ENCODE measurements at places on chromosomes 1 and 21.

- no peak for DNase-seq
Observed at GRCh38 chr1:7253118-7253480, 467.8 kb downstream of the CAMTA1 start.

DNA sequence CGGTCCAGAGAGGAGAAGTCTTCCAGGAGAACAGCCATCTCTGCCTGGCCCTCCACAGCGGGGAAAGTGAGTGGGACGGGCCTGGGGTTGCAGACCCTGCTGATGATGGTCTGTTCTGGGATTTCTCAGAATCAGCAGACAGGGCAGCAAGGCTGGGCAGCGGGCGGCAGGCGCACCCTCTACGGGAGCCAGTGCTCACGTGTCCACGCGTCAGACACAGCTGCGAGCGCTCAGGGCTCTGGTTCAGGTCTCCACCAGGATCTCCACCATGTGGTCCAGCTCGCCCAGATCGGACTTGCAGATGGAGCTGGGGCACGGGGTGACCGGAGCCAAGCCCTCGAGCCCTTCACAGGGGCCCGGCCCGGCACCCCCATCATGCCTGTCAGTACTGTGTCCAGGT is 5.5 kb downstream of the CLCA4 start:
- DNase-seq, result no peak

GRCh38 chr21:33028287-33028670 is 2.5 kb downstream of the OLIG2 start:
- DNase-seq, result no peak

DNA sequence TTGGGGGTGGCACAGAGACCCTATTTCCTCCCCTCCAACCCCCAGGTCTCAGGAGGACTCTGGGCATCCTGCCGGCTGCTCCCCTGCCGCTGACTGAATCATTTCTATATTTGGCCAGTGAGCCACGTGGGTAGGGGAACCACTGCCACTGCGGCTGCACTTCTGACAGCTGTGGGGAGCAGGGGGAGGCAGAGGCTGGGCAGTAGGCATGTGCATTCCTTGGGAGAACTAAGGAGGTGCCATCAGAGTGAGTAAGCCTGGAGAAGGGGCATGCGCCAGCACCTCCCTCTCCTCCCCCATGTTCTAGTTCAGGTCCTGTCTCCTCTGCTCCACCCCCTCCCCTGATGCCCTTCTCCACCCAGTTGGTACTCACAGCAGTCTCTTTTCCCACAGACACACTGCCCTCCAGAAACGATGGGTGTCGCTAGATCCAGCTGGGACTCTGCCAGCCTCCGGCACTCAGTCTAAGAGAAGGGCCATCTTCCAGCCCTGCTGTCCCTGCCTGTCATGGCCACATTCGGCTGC is 12.0 kb downstream of the PPFIA4 start:
- DNase-seq, result no peak

GRCh38 chr1:97726386-97726785 is 194.4 kb downstream of the DPYD start:
- DNase-seq, result no peak

- DNase-seq, result no peak
Observed at GRCh38 chr1:88935522-88936222, 44.3 kb upstream of the GTF2B start.

- DNase-seq, result no peak
Observed at GRCh38 chr21:32163386-32163785, 115.5 kb downstream of the MIS18A start.

- peak; percentile 93 for DNase-seq
Observed at GRCh38 chr1:42958488-42959319, at the start of gene SLC2A1. Gene SLC2A1, minus strand, starts transcription at chr1:42958868. Its CDS starts 217 bp downstream, at chr1:42958651.

DNA sequence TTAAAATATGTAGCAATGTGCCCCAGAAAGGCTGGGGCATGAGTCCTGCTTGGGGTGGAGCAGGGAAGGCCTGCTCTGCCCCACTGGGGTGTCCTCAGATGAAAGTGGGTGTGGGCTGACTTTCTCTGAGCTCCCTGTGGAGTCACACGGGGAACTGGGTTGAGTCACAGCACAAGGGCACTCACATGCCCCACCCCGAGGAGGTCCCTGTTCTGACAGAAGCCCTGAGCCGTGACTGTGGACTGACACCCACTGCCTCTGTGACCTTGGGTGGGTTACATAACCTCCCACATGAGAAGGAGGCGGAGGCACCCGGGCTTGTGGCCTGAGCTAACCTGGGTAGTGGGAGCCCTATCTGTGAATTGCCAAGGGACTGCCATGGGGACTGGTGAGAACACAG is 52.5 kb upstream of the TINAGL1 start:
- DNase-seq, result no peak

- no peak for DNase-seq
Observed at GRCh38 chr1:206829282-206829681, 36.1 kb upstream of the IL20 start.

GRCh38 chr1:224700918-224701531 is 84.9 kb downstream of the CNIH3 start:
- no peak for DNase-seq

DNA sequence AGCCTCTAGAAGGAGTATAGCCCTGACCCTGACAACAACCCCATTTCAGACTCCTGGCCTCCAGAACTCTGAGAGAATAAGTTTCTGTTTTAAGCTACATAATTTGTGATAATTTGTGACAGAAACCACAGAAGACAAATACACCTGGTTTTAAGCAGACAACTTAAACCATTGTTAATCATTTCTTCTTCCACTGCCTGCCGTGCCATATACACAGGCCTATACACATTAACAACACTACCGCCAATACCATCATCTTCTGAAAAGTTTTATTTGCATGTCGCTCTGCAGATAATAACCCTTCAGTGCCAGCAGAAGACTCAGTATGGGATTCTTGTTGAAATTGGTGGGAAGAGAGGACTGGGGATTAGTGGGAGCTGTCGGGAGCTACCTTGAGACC is 39.9 kb upstream of the KRTAP19-8 start:
- DNase-seq, result no peak

- DNase-seq, result no peak
Observed at GRCh38 chr1:157132616-157133167, 5.5 kb downstream of the ETV3 start.

DNA sequence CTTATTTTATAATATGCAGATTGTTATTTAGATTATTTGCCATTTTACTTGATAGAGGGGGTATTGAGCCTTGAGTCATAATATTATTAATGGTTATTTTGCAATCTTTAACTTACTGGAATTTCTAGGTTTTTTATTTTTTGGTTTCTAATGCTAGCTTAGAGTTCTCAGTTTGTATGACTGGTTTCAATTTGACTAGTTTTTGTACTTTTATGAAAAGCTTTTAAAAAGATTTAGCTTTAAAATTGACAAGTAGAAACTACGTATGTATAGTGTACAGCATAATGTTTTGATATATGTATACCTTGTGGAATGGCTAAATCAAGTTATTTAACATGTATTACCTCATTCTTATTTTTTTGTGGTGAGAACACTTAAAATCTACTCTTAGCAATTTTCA is 41.5 kb downstream of the CEP350 start:
- DNase-seq, result no peak

DNA sequence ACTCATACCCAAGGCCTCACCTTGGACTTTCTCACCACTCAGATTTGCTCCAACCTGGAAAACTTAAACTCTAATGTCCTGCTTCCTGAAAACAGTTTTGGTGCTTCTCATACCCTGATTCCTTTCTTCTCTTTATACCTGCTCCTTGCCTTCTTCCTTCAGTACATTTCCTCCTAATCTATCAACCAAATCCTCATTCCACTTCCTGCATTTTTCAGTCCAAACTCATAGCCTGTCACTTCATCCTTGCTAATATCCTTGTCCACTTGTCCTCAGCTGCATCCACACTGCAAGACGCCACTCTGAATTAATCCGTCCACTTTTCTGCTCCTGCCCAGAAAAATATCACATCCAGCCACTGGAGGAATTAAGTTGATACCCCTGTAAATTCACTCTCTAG is 25.9 kb downstream of the PPP1R15B start:
- DNase-seq, result no peak

DNA sequence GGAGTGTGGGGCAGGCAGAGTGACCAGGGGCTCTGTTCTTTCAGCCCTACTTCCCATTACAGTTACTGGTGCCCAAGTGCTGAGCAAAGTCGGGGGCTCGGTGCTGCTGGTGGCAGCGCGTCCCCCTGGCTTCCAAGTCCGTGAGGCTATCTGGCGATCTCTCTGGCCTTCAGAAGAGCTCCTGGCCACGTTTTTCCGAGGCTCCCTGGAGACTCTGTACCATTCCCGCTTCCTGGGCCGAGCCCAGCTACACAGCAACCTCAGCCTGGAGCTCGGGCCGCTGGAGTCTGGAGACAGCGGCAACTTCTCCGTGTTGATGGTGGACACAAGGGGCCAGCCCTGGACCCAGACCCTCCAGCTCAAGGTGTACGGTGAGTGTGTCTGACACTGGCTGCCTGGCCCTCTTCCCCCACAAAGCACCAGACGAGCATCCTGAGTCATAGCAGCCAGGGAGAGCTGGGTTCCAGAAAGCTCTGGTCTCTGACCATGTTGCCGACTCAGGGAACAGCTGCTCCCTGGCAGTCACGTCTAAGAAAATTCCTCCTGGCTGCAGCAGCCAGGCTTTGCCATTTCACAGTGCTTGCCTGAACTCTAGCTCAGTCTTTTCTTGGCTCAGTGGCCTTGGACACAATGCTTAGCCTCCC is 3.3 kb downstream of the SLAMF8 start:
- no peak for DNase-seq

DNA sequence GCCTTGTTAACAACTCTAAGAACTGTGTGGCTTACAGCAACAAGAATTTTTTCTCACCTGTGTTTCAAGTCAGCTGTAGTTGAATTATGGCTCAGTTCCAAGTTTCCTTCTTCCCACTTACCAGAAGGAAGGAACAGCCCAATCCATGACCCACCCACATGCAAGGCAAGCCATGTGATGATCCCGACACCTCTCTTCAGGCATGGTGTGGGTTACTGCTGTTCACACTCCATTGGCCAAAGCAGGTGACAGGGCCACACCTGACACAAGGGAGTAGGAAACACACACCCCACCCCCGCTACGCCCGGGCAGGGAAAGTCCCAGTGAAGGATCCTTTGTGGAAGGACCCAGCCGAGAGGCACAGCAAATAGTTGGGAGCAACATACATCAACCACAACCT is 36.3 kb downstream of the KCNJ15 start:
- DNase-seq, result no peak

DNA sequence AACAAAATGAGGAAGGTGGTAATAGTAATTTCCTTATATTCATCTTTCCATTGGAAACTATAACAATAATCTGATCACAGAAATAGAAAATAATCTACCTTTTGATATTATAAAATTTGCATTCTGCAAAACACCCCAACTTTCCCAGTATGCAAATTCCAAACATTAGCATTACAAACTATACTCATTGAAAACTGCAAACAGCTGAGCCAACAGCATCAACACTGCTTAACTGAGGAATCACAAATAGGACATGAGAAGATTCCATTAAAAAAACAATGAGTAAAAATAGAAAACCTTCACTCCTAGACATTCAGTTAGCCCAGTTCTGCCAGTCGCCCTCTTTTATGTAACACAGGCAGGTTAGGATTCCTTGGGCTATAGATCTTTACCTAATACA is 18.1 kb downstream of the ZNF281 start:
- DNase-seq, result no peak

GRCh38 chr1:54962612-54963395 is 17.6 kb upstream of the TMEM61 start:
- no peak for DNase-seq

- DNase-seq, result no peak
Observed at GRCh38 chr1:109668123-109668775, 392 bp downstream of the GSTM2 start.

DNA sequence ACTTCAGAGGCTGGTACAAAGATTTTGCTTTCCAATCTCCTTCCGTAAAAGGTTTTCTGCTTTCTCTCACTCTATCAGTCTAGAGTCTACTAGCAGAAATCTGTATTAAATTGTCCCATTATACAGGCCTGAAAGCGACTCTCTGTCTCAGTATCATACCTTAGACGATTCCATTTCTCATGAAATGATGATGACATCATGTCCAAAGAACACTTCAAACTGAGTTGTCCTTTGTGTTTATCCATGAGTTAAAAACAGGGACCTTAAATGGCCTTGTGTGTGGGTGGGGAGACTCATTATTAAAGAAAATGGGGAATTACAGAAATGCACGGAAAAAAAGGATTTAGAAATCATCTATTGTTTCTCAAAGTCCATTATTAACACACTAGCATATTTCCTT is 21.0 kb upstream of the SLC44A3 start:
- no peak for DNase-seq

- DNase-seq, result no peak
Observed at GRCh38 chr1:27372022-27372807, 2.4 kb downstream of the FCN3 start.

DNA sequence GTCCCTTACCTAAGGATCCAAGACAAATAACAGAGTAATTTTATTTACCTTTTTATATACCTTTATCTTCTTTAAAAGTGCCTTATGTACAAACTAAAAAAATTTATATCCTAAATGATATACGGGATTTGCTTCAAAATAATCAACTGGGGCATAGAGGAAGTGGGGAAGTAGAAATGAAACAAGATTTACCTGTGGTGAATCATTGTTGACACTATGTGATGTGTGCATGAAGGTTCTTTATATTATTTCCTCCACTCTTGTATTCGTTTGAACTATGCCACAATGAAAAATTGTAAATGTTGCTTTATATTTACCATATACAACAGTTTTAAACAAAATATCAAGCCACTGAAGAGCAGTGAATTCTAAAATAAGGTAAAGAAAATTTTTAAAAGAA is 13.0 kb downstream of the RGS7 start:
- no peak for DNase-seq

DNA sequence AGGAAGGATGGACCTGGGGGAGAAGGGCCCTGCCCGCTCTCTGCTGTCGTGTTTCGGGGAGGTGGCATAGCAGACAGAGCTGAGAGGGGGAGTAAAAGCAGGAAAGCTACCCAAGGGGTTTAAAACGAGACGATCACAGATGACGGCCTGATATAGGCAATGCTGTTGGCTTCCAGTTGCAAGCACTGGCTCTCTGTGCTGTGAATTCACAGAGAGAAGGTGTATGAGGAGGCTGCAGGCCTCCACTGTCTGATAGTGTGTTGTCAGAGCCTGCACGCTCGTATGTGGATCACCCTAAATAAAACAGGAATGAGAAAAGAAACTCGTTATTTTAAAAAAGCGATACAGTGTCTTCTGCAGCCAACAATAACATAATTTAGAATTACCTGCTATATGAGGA is 57.4 kb downstream of the LGR6 start:
- no peak for DNase-seq

GRCh38 chr1:74790453-74790852 is 57.5 kb downstream of the TYW3 start:
- DNase-seq, result no peak

- DNase-seq, result no peak
Observed at GRCh38 chr1:31239653-31240241, at the start of gene NKAIN1. Gene NKAIN1, minus strand, starts transcription at chr1:31239887. Its CDS starts 340 bp downstream, at chr1:31239547.

DNA sequence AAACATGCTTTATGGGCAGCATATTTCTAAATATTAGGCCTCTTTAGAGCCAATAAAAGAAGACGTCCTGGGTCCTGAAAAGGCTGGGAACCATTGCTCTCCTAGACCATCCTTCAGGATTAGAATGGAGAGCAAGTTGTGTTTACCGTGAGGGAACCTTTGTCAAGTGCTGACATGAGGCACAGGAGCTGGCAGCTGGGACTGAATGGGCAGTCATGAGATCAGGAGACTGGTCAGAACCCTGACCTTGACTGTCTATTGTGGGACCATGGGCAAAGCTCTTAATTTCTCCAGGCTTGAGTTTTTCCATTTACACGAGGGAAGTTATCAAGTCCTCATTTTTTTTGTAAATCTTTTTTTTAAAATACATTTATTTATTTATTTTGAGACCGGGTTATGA is 5.2 kb downstream of the PFKFB2 start:
- DNase-seq, result no peak

GRCh38 chr21:45141507-45141906 is 67.1 kb downstream of the ADARB1 start:
- no peak for DNase-seq
